Transverse colon (tissue), 4 donors: ENCODE measurements at places on chromosomes 12 and 14.

- H3K4me3 ChIP-seq, result no peak overlapping the region
- H3K4me1 ChIP-seq, result peaks cover 10% of the 10 kb centered on the region
- peak; percentile 60 for DNase-seq
- no peak overlapping the region for H3K27ac ChIP-seq
- no peaks in the 10 kb centered on the region for H3K27me3 ChIP-seq
- H3K36me3 ChIP-seq, result no peaks in the 10 kb centered on the region
These were observed 132.5 kb upstream of the RFLNA start for GRCh38 chr12:124162151-124163110.

- no peaks in the 10 kb centered on the region for H3K4me1 ChIP-seq
- no peak for DNase-seq
- H3K36me3 ChIP-seq, result no peaks in the 10 kb centered on the region
- H3K4me3 ChIP-seq, result no peak overlapping the region
- H3K27ac ChIP-seq, result no peak overlapping the region
These were observed 222.0 kb upstream of the LRIG3 start for GRCh38 chr12:59142183-59142790.

DNA sequence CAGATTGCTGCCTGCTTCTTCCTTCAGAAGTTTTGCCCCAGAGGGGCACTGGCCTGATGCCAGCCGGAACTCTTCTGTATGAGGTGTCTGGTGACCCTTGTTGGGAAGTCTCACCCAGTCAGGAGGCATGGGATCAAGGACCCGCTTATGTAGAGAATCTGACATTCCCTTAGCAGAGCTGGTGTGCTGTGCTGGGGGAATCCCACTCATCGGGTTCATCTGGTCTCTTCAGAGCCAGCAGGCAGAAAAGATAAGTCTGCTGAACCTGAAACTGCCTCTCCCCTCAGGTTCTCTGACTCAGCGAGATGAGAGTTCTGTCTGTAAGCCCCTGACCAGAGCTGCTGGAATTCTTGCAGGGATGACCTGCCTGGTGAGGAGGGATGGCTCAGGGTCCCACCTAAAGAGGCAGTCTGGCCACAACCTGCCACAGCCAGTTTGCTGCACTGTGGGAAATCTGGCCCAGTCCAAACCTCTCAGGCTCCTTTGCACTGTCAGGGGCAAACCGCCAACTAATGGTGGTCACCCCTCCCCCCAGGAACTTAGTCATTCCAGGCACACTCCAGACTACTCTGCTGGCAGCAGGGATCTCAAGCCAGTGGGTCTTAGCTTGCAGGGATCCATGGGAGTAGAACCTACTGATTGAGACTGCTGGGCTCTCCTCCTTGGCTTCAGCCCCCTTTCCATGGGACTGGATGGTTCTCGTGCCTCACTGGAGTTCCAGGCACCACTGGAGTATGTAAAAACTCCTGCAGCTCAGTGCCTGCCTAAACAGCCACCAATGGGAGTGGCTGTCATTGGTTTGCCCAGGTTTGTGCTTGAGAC lies 4.1 kb downstream of the CLEC2D start:
- H3K27ac ChIP-seq, result peak overlapping the region; percentile 55
- no peaks in the 10 kb centered on the region for H3K4me1 ChIP-seq
- peak; percentile 42 for DNase-seq
- H3K4me3 ChIP-seq, result no peak overlapping the region
- no peaks in the 10 kb centered on the region for H3K36me3 ChIP-seq

GRCh38 chr14:27091973-27092372 lies 494.1 kb upstream of the NOVA1 start:
- H3K36me3 ChIP-seq, result no peaks in the 10 kb centered on the region
- H3K27me3 ChIP-seq, result no peaks in the 10 kb centered on the region
- no peak overlapping the region for H3K27ac ChIP-seq

DNA sequence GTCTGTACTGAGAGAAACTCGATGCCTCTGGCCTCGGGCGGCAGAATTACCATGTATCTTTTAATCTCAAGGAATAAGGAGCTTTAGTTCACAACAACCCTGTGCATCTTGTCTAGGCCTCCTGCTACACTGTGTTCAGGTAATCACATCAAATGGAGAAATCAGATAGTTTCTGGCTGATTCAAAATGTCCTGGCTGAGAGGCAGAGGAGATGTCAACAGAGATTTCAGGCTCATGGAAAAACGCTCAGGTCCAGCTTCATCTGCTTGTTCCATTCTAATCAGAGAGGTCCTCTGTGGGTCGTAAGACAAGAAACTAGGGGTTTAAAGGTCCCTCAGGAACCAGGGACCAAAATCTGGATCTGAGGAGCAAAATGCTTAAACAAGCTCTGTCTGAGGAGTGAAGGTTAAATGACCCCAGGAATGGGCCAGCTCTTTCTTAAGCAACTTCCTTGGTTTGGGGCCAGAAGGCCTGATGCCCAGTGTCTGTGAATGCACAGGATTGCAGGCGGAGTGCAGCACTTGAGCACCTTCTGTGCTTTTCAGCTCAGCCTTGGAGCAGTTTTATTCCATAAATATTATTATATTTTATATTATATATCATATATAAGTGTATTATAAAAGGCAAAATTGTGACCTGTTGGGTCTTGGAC lies 170.2 kb upstream of the PRICKLE1 start:
- no peaks in the 10 kb centered on the region for H3K36me3 ChIP-seq
- H3K27me3 ChIP-seq, result no peaks in the 10 kb centered on the region
- H3K27ac ChIP-seq, result no peak overlapping the region

DNA sequence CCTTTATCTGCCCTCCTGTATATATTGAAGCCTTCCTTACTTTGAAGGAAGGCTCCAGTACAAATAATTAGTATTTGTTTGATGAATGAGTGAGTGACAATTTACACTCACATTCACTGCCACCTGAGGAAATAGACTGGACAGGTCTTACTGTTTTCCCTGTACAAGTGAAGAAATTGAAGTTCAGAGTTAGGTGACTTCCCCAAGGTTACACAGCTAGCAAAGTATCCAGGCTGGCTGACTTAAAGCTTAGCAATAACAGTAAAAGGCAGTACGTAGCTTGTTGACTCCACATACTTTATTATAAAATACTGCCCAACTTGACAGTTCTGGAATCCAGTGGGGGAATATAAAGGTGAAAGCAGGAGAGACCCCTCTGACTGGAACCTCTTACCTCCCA lies 2.6 kb upstream of the KRT18 start:
- no peaks in the 10 kb centered on the region for H3K27me3 ChIP-seq
- DNase-seq, result no peak
- H3K4me3 ChIP-seq, result no peak overlapping the region
- peaks cover 18% of the 10 kb centered on the region for H3K4me1 ChIP-seq

DNA sequence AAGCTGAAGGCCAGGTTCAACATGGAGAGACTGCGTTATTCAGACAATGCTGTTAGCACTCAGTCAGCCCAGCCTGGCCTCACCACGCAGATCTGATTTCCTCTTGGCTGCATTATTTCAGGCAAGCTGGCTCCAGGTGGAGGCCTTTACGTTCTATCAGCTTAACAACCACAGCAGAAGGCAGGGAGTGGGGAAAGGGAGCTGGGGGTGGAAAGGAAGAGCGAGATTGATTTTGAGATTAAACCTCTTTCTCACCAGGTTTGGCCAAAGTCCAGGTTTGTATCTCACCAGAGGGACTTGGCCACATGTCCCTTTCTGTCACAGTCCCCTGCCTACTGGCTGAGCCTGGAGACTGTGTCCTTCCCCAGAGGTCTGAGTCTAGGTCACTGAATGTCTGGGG lies 543.7 kb upstream of the TMEM132C start:
- no peak for DNase-seq
- H3K27ac ChIP-seq, result no peak overlapping the region
- H3K4me3 ChIP-seq, result no peak overlapping the region
- H3K27me3 ChIP-seq, result no peaks in the 10 kb centered on the region
- H3K4me1 ChIP-seq, result no peaks in the 10 kb centered on the region

- H3K4me3 ChIP-seq, result no peak overlapping the region
- peaks cover 90% of the 10 kb centered on the region for H3K4me1 ChIP-seq
- no peak for DNase-seq
- no peaks in the 10 kb centered on the region for H3K36me3 ChIP-seq
- H3K27ac ChIP-seq, result peak overlapping the region; percentile 88
These were observed 6.0 kb downstream of the CCDC85C start for GRCh38 chr14:99597911-99598600.

GRCh38 chr12:118541934-118542333 lies 165.6 kb downstream of the SUDS3 start:
- peaks cover 4% of the 10 kb centered on the region for H3K4me1 ChIP-seq
- no peaks in the 10 kb centered on the region for H3K36me3 ChIP-seq
- no peak overlapping the region for H3K4me3 ChIP-seq

- H3K27ac ChIP-seq, result no peak overlapping the region
- no peaks in the 10 kb centered on the region for H3K36me3 ChIP-seq
- H3K27me3 ChIP-seq, result no peaks in the 10 kb centered on the region
- no peak for DNase-seq
- peaks cover 4% of the 10 kb centered on the region for H3K4me1 ChIP-seq
These were observed 6.3 kb downstream of the GSTZ1 start for GRCh38 chr14:77327111-77327510.

DNA sequence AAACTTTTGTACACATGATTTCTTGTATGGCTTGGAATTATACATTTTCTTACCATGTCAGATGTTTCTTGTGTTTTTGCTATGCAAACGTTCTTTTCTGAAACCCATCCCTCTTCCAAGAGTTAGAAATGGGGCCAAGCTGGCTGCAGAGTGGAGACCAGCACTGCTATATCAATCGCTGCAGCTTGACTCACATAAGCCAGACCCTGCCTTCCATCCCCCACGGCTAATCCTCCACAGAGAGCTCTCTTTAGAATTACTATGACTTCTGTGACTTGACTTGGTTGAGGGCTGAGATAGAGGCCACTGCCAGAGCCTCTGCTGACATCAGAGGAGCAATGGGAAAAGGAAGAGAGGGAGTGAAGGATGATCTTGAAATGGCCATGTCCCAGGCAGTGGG lies 147.9 kb downstream of the DACT1 start:
- no peaks in the 10 kb centered on the region for H3K36me3 ChIP-seq
- H3K4me3 ChIP-seq, result no peak overlapping the region
- H3K27ac ChIP-seq, result no peak overlapping the region
- no peak for DNase-seq
- no peaks in the 10 kb centered on the region for H3K27me3 ChIP-seq

DNA sequence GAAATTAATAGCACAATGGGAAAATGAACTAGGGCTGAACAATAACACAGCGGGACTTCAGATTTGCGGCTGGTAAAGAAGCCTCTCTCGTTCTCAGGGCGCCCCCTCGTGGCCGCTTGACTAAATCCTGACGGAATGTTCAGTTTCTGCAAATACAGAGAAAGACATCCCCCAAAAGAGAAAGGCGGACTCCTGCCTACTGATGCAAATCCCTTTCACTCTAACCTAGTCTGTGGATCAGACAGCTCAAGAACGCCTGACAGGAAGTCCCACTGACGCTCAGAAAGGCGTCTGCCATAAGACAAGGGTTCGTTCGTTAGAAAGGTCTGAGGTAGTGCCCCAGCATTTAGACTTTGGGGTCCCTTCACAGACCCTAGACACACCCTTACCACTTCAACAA lies 2.5 kb downstream of the NUAK1 start:
- H3K4me3 ChIP-seq, result no peak overlapping the region
- H3K27me3 ChIP-seq, result peaks cover 35% of the 10 kb centered on the region
- peak overlapping the region; percentile 90 for H3K27ac ChIP-seq
- peaks cover 41% of the 10 kb centered on the region for H3K4me1 ChIP-seq
- peak; percentile 86 for DNase-seq

GRCh38 chr12:122813310-122813713 lies 21.9 kb upstream of the HIP1R start:
- no peaks in the 10 kb centered on the region for H3K27me3 ChIP-seq
- H3K4me1 ChIP-seq, result no peaks in the 10 kb centered on the region
- H3K27ac ChIP-seq, result no peak overlapping the region
- H3K36me3 ChIP-seq, result no peaks in the 10 kb centered on the region
- H3K4me3 ChIP-seq, result no peak overlapping the region

GRCh38 chr14:101600891-101601605 lies 39.8 kb downstream of the DIO3 start:
- DNase-seq, result peak; percentile 3
- peaks cover 4% of the 10 kb centered on the region for H3K27me3 ChIP-seq
- no peak overlapping the region for H3K27ac ChIP-seq
- H3K4me3 ChIP-seq, result no peak overlapping the region
- H3K36me3 ChIP-seq, result no peaks in the 10 kb centered on the region

DNA sequence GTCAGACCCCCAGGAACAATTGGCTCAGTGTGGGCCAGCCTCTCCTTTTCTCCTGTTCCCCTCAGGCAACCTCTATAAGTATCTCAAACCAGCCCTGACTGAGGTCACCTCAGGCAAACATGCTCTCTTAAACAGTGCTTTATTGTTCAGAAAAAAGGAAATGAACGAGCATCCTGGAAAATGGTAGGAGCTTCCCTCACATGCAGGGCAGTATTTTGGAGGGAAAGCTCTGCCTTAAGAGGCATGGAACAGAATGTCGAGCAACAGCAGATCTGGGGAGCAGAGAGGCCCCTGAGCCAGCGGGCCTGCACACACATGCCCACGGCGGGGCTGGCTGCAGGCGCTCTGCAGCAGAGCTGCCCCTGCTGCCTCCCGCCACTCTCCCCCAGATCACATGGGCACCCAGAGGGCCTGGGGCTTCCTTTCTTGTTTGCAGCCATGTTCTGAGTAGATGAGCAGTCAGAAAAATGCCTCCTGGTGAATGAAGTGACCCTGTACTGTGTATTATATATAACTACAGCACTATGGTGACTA lies 42.0 kb downstream of the MOK start:
- H3K27me3 ChIP-seq, result no peaks in the 10 kb centered on the region
- DNase-seq, result no peak
- no peaks in the 10 kb centered on the region for H3K4me1 ChIP-seq
- H3K36me3 ChIP-seq, result no peaks in the 10 kb centered on the region

DNA sequence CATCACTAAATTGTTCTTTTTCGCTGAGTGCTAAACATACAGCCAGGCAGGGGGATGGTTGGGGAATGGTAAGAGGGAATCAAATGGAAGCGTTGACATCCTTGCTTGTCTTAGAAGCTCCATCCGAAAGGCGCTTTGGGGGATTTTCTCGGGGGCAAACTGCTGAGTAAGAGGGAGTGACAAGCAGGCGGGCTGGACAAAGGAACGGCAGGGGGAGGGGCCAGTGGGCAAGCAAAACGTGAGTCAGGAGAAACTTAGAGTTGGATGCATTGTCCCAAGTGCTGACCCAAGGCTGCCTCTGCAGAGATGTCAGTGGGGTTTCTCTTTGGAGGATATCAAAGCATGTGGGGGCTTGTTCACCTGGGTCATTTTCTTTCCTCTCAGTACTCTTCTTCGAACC lies 480.5 kb downstream of the VRK1 start:
- H3K4me1 ChIP-seq, result no peaks in the 10 kb centered on the region
- H3K36me3 ChIP-seq, result no peaks in the 10 kb centered on the region
- H3K27me3 ChIP-seq, result no peaks in the 10 kb centered on the region
- H3K4me3 ChIP-seq, result no peak overlapping the region

DNA sequence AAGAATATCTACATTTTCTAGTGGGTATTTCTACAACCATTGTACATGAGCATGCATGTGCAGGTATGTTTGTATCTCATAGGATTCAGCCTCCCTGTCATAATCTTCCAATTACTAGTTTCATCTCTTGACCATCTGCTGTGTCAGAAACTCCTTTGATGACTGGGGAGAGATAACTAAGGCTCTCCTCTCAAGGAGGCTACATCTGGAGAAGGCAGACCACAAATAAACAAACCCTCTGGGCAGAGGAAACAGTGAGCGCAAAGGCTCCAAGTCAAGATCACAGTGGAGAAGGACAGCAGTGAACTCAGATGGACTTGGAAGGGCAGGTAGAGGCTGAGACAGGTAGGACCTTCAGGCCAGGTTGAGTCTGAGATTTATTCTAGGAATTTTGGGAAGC lies 166.4 kb downstream of the PELI2 start:
- H3K27ac ChIP-seq, result no peak overlapping the region
- H3K4me1 ChIP-seq, result no peaks in the 10 kb centered on the region
- no peaks in the 10 kb centered on the region for H3K36me3 ChIP-seq
- DNase-seq, result no peak
